ENCODE measurements at places on chromosomes 12 and 14. TPM values are rescaled to one million over a fixed set of nuclear protein-coding genes. Genes with fewer than 3 reads are reported as not detected.

The SLC4A8 gene
- total RNA-seq: 1.2 TPM

The KIF5A gene
- total RNA-seq: 0.24 TPM

The RPGRIP1 gene
- total RNA-seq: 0.37 TPM

The PTHLH gene
- 39.3 TPM for total RNA-seq

The MSI1 gene
- total RNA-seq: 1.5 TPM

The GLT8D2 gene
- 0.28 TPM for total RNA-seq

The AKT1 gene
- 93.7 TPM for total RNA-seq

The NFATC4 gene
- 0.07 TPM for total RNA-seq

The NFE2 gene
- total RNA-seq: 0.24 TPM

The PFKM gene
- 26.6 TPM for total RNA-seq

The REM2 gene
- 0.31 TPM for total RNA-seq

The IFNG-AS1 gene
- total RNA-seq: not detected

The DDIT3 gene
- 48.5 TPM for total RNA-seq

The BMAL2 gene
- total RNA-seq: 26.0 TPM

The DPY19L2 gene
- 1.7 TPM for total RNA-seq

The KCNJ8 gene
- total RNA-seq: 0.41 TPM

The CCDC196 gene
- not detected for total RNA-seq

The KLRC1 gene
- not detected for total RNA-seq

The TMEM63C gene
- 1.6 TPM for total RNA-seq

The TAS2R8 gene
- not detected for total RNA-seq

The KTN1 gene
- total RNA-seq: 114 TPM

The GARIN6 gene
- total RNA-seq: not detected

The CPNE6 gene
- not detected for total RNA-seq

The TRPV4 gene
- total RNA-seq: 0.10 TPM

The BATF gene
- total RNA-seq: not detected

The RNF31 gene
- 29.7 TPM for total RNA-seq

The GPHN gene
- total RNA-seq: 17.2 TPM

The KRT74 gene
- not detected for total RNA-seq

The KRT8 gene
- total RNA-seq: 3,286 TPM

The ADAM21 gene
- not detected for total RNA-seq

The RFLNA gene
- 0.13 TPM for total RNA-seq

The IFI27 gene
- total RNA-seq: 0.62 TPM

The FUT8 gene
- 13.4 TPM for total RNA-seq

The GCH1 gene
- 3.5 TPM for total RNA-seq

The SLC7A8 gene
- total RNA-seq: 0.24 TPM

The P2RX2 gene
- total RNA-seq: not detected

The P2RX7 gene
- not detected for total RNA-seq

The SOAT2 gene
- 0.24 TPM for total RNA-seq

The GPR65 gene
- not detected for total RNA-seq

The SLC38A4 gene
- not detected for total RNA-seq

The RGS6 gene
- total RNA-seq: not detected

The SSPN gene
- 0.38 TPM for total RNA-seq

The HSPA2 gene
- 45.6 TPM for total RNA-seq

The CCDC175 gene
- total RNA-seq: not detected

The OVCH1 gene
- not detected for total RNA-seq

The TCL1A gene
- total RNA-seq: not detected

The PROX2 gene
- total RNA-seq: not detected

The PTPN6 gene
- 10.3 TPM for total RNA-seq

The LRRK2 gene
- 2.1 TPM for total RNA-seq

The AICDA gene
- 0.15 TPM for total RNA-seq

The SIX4 gene
- 2.1 TPM for total RNA-seq

Measured in A549 treated with CpdA at 1 μM for 4 hours (cell line).